Mammary epithelial cell (primary cell): ENCODE measurements at places on chromosomes 4 and X. TPM values are rescaled to one million over a fixed set of nuclear protein-coding genes. Genes with fewer than 3 reads are reported as not detected.
A peak's percentile ranks its signal among the peaks of the same experiment; 100 is the strongest.

DNA sequence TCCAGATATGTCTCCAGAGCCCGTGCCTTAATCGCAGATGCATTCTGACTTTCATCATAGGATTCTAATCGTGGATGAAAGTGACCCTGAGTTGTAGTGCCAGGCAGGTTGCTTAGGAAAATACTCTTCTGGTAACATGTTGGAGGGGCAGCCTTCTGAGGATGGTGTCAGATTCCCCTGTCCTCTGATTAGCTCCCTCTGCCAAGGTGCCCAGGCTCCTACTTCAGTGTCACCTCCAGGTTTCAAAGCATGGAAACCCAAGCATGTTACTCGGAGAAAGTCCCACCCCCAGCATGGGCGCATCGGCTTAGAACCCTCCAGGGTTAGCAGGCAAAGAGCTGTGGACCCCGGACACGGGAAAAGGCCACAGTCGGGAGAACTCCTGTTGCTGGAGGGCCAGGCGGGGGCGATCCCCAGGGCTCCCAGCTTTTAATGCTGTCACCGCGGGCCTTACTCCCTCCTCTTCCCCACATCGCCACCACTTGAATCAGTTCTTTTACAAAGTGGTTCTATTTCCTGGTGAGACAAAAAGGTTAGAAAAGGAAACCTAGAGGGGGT, 44.5 kb downstream of the TRIM2 start:
- no peak for DNase-seq

- peak; percentile 6 for DNase-seq
Observed at GRCh38 chr4:152462695-152463094, 73.2 kb downstream of the FBXW7 start.

DNA sequence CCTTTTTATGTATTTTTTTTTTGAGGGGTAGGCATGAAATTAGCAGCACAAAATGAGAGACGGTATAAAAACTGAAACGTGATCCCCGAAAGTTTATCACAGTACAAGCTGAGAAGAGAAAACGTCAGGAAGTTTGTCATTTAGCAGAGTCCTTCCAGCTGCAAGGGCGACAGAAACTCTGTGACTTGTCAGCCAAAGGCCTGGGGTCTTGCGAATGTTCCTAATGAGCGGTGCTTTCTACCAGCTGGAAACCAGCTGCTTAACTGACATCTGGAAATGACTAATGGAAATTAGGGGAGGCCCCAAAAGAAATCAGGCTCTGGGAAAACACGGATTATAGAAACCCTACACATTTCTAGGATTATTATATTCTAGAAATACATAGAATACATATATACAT, 66.5 kb downstream of the CHRNA9 start:
- no peak for DNase-seq

DNA sequence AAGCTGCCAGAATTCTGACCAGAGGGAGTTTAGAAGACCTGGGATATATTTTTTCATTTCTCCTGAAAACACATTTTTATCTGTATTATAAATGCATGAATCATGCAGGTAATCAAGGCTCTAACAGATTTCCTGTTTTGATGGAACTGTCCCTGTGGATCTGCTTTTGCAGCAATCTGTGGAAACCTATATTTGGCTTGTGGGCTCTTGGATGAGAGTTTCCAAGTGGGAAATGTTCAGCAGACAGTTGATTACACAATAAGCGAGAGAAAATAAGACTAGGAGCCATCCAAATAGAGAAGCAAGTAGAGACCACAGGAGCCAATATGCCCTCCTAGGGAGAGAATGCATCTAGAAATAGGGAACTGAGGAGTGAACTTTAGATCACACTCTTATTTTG, 105.0 kb downstream of the NDST3 start:
- no peak for DNase-seq

GRCh38 chrX:11131146-11131545, 20.0 kb downstream of the HCCS start:
- no peak for DNase-seq

DNA sequence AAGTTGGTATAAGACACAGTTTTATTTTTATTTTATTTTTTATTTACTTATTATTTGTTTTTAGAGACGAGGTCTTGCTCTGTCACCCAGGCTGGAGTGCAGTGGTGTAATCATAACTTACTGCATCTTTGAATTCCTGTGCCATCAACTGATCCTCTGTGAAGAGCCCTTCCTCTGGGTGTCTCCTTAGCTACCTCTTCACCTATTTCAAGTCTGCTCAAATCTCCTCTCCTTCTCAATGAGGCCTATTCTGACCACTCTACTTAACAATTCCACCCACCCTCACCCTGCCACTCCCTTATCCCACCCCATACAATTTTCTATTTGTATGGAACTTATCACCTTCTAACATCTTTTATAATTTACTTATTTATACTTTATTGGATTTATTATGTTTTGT, 183.4 kb downstream of the PPP3CA start:
- peak; percentile 50 for DNase-seq

GRCh38 chr4:127843704-127844600, 36.7 kb upstream of the PLK4 start:
- no peak for DNase-seq

GRCh38 chr4:154506253-154506652, 14.7 kb upstream of the DCHS2 start:
- peak; percentile 33 for DNase-seq

- DNase-seq: no peak
Observed at GRCh38 chr4:166257891-166258290, 384.9 kb downstream of the TLL1 start.

- no peak for DNase-seq
Observed at GRCh38 chrX:136810493-136810892, 29.8 kb upstream of the ARHGEF6 start.

DNA sequence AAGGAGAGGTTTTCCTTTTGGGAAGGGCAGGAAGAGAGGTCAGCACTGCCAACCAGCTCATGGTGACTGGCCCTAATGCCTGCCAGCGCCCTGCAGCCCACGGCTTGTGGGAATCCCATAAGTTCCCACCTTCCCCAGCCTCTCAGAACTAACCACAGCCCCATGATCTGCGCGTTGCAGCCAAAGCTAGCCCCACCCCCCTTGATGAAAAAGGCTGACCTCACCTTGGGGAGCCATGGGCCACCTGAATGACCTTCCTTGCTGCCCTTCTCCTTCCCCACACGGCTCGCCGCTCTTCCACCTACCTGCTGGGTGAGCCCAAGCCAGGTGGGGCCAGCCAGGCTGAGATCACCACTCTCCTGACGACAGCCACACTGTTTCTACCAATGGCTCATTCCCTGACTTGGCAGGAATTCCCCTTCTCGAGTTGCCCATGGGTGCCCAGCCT, 3.9 kb upstream of the ELF4 start:
- DNase-seq: peak; percentile 79

DNA sequence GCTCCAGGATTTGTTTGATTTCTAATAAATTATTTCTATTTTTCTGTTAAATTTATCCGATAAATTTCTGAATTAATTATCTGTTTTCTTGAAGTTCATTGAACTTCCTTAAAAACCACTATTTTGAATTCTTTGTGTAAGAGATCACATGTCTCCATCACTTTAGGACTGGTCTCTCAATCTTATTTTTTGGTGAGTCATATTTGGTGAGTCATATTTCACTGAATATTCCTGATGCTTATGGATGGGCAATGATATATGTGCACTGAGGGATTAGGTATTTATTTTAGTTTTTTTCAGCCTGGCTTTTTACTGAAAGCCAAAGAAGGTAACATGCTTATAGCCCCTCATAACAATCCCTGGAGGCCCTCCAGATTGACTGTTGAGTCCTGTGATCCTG, 48.5 kb upstream of the IL15 start:
- DNase-seq: peak; percentile 35

The SSX2B gene
- not detected in 2 replicates for total RNA-seq

The TMSB15A gene
- total RNA-seq: 0.69 and 1.4 TPM in 2 replicates

The SLC9B1 gene
- 0.45 TPM in 1 of 2 replicates, not detected in the other for total RNA-seq

The CAPN6 gene
- 11.7 TPM for total RNA-seq

The PDGFRA gene
- 2.2 TPM for total RNA-seq

The CXCL11 gene
- total RNA-seq: not detected

The GLOD5 gene
- total RNA-seq: not detected in 2 replicates

The REST gene
- 41.2 and 45.6 TPM in 2 replicates for total RNA-seq

The TMSB15C gene
- total RNA-seq: 3.8 and 5.1 TPM in 2 replicates

The ADH6 gene
- not detected in 2 replicates for total RNA-seq

The CXCL8 gene
- 1.0 TPM for total RNA-seq

The FANCB gene
- total RNA-seq: 2.0 TPM
